Stimulated activated CD8-positive, alpha-beta memory T cell treated with anti-CD3 and anti-CD28 coated beads, Interleukin-4, amount 100 ng/mL, for 4 hours (primary cell): ENCODE measurements at places on chromosomes 6 and 20.

DNA sequence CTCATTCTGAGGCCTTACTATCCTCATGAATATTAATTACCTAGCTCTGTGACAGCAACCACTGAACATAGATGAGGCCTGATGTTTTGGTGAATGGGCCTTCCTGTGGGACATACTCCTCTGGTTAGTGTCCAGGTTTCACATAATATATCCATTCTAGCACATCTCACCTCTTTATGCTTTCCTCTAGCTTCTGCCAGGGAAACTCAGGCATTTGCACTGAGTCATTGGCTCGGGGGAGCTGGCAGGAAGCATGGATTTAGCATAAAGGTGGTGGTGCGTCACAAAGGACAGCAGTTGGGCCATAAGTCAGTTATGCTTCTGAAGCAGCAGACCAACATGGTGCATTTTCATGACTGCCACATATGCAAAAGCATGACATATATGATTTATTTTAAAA lies 37.5 kb upstream of the TMEM170B start:
- no peak for DNase-seq

DNA sequence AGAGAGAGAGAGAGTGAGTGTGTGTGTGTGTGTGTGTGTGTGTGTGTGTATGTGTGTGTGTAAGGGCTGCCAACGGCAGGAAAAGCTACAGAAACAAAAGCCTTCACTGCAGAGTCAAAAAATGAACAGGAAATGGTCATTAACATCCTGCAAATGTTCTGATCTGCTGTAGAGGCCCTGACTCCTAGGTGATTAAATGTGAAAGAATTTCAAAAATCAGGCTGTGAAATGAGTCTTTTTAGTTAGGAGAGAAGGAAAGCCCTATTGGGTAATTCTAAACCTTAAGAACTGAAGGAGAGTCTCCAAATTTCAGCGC lies 166.5 kb upstream of the MYLIP start:
- no peak for DNase-seq

DNA sequence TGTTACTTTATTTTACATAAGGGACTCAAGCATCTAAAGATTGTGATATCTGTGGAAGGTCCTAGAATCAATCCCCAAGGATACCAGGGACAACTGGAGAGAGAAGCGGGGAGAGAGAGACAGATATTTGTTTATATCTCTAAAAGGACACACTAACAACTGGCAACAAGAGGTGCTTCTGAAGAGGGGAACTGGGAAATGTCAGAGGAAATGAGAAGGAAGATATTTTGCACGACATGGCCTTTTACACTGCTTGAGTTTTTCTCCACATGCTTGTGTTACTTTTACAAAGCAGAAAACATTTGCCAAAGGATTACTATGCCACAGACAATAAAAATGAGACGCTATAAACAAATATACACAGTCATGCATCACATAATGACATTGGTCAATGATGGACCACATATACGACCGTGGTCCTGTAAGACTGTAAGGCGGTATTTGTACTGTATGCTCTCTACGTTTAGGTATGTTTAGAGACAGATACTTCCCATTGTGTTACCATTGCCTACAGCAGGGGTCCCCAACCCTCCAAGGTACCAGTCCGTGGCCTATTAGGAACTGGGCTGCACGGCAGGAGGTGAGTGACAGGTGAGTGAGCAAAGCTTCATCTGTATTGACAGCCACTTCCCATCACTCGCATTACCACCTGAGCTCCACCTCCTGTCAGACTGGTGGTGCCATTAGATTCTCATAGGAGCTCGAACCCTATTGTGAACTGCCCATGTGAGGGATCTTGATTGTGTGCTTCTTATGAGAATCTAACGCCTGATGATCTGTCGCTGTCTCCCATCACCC lies 64.6 kb upstream of the PTPN1 start:
- DNase-seq = no peak

DNA sequence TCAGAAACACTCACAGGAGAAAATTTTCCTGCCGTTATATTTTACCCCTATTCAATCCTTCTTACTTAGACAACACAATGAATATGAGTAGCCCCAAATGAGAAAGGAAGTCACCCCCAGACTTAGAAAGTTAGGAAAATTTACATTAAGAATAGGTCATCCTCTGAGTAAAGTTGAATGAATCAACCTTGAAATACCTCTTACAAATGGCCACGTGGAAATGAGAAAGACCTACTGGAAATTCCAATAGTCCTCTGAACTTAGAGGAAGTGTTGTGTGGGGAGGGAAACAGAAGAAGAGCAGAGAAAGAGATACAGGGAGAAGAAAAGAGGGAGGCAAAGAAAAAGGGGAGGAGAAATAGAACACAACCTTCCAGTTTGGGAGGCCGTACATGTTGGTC lies 43.7 kb downstream of the PHACTR1 start:
- no peak for DNase-seq

DNA sequence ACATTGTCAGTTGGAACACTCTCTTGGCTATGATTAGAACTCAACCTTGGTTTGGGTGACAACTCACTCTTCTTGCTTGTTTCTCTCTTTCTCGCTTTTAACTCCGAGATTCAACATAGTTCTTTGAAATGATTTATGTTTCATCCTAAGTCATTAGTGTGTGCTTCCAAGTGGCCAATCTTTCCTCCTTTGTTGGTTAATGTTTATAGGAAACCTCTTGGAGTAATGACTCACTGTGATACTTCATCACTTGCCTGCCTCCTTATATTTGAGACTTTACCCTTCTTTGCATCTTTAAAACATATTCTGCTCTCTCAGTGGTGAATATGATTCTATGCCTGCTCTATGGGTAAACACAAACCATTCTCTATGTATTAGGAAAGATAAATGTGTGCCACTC lies 279.7 kb upstream of the FLRT3 start:
- no peak for DNase-seq
